ENCODE measurements at places on chromosomes 3 and 15.

DNA sequence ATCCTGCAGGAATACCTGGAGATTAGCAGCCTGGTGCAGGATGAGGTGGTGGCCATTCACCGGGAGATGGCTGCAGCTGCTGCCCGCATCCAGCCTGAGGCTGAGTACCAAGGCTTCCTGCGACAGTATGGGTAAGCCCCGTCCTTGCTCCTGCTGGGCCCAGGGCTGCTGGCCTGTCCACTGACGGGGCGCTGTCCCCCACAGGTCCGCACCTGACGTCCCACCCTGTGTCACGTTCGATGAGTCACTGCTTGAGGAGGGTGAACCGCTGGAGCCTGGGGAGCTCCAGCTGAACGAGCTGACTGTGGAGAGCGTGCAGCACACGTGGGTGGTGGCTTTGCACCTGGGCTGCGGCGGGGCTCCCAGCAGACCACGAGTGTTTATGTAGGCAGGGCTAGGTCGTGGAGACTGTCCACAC is 5.0 kb downstream of the FES start:
- no peak for DNase-seq

DNA sequence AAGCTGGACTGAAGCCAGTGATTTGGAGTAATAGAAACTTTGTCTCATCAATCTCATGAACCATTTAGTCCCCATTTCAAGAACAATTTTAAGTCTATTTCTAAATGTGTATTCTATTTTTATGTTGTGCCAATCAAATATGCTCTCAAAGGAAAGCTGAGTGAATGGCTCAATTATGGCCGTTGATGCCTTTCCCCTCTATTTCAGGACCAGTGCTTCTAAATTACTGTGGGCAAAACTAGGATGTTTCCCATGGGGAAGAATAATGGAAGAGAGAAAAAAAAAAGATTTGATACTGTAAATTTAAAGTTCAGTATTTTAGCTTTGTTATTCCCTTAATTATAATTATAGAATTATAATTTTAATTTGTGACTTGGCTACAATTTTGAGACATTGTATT is 110.1 kb downstream of the CADM2 start:
- no peak for DNase-seq

DNA sequence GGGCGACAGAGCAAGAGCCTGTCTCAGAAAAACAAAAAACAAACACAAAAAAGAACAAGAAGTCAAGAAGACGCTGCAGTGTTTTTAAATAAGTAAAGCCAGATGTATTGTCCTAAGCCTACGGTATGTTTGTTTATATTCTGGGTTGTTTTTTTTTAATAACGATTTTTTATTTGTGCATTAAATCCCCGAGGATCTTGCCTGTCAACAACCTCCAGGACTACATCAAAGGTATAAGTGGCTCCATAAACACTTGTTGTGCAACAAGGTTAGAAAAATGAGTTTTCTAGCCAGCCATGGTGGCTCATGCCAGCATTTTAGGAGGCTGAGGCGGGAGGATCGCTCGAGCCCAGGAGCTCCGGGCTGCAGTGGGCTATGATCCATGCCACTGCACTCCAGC is 26.1 kb downstream of the ITGB5 start:
- DNase-seq = no peak

- DNase-seq = no peak
These were observed 372.3 kb upstream of the IL12A start for GRCh38 chr3:159616234-159616825.

- DNase-seq = no peak
These were observed 254.1 kb upstream of the ZNF717 start for GRCh38 chr3:76039431-76039830.

- DNase-seq = peak; percentile 15
These were observed 49.9 kb upstream of the IGSF11 start for GRCh38 chr3:119084371-119085069.

DNA sequence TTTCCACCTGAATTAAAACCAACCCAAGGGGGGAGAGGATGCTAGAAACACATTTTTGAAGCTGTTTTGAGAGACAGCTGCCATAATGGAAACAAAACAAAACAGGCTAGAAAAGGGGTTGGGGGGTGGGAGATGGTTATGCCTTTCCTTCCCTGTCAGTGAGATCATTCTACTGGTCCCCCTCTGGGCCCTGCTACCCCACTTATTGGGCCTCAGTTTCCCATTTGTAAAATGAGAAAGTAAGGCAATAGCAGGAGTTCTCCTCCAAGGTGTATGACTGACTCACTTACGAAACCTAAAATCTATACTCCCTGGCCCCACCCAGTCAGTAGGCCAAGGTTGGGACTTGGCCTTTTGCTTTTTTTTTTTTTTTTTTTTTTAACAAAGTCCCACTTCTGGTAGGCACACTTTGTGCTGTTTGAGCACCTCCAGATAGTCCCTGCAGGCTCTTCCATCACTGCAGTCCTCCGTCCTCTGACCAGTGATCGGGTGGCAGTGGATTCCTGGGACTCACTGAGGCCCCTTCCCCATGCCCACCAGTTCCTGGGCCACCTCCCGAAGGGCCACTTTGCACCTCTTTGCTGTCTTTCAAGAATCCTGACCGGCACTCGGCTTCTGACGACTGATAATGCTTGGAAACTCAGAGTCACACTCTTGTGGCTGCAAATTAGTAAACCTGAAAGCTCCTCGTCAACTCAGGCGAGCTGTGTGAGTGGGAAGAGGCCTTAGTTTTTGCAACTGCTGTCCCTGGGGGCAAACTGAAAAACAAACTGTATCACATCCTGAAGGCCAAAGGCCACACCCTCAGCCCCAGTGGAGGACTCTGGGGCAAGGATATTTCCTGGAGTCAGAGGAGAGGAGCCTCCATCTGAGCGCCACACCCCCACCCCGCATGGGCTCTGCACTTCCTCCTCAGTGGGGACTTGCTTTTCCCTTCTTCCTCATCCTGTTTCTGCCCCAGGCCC is 6.7 kb upstream of the PSTPIP1 start:
- DNase-seq = no peak

- no peak for DNase-seq
These were observed 281.3 kb downstream of the FGF12 start for GRCh38 chr3:192445770-192446644.

DNA sequence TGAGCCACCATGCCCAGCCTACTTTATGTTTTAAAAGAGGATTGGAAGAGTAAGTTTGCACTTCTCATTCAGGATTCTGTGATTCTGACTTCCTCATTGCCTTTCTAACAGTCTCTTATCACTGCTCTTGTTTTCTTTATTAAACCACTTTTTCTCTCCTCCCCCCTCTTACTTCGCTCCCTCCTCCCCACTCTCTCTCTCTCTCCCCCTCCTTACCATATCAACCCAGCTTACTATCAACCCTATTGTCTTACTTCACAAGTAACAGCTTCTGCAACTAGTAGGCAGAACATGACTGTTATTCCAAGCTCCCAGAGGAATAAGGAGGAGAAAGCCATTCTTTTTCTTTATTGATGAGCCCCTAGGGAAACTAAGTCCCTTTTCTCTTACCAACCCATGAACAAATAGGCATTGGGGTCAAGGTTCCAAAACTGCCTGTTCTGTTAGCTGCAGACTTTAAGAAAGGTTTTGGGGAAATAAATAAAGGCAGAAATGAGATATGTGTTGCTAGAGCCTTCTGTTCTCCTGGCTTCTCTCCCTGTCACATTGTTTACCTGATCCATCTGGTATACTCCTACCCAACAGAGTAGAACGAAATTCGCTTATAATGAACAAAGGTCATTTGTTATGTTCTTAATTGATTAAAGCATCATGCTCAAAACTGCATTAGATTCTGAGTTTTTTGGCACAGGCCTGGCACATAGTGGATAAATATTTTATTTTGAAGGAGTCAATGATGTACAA is 56.4 kb upstream of the RASGRP1 start:
- no peak for DNase-seq

DNA sequence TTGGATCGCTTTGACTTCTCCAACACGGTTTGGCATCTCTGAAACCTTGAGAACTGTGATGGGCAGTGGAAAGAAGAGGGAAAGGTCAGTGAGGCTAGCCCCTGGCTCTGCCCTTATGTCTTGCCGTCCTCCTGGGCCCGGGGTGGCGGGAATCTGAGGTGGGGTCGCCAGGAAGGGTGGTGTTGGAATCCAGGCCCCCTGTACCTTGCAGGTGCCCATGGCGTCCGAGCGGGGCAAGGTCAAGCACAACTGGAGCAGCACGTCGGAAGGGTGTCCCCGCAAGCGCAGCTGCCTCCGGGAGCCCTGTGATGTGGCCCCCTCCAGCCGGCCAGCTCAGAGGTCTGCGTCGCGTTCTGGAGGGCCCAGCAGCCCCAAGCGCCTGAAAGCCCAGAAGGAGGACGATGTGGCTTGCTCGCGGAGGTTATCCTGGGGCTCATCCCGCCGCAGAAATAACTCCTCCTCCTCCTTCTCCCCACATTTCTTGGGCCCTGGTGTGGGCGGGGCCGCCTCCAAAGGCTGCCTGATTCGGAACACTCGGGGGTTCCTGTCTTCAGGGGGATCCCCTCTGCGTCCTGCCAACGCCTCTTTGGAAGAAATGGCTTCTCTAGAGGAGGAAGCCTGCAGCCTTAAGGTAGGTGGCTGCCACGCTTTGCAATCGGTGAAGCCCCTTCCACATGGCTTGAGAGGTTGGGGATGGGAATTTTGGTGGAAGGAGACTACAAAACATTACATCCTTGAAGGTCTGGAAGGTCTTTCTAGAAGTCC is 907 bp downstream of the TATDN2 start:
- no peak for DNase-seq

GRCh38 chr15:78040653-78041244 is 36.8 kb downstream of the TBC1D2B start:
- no peak for DNase-seq

- DNase-seq = peak; percentile 63
These were observed at the start of the genes BTD and HACL1 for GRCh38 chr3:15601399-15602145. TSS of gene BTD (plus strand) at chr3:15601745. CDS start at chr3:15635440, 33,695 bp downstream. TSS of gene HACL1 (minus strand) at chr3:15601569. CDS start at chr3:15601463, 106 bp downstream.

- DNase-seq = peak; percentile 28
These were observed 395.2 kb upstream of the TPM1 start for GRCh38 chr15:62647202-62647842.

DNA sequence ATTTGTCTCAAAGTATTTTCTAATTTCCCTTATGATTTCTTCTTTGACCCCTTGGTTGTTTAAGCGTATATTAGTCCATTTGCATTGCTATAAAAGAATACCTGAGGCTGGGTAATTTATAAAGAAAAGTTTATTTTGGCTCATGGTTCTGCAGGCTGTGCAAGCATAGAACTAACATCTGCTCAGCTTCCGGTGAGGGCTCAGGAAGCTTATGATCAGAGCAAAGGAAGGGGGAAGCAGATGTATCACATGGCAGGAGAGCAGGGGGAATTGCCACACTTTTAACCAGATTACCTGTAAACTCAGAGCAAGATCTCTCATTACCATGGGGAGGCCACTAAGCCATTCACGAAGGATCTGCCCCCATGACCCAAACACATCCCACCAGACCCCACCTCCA is 148.2 kb downstream of the PDE8A start:
- no peak for DNase-seq

- no peak for DNase-seq
These were observed 149.1 kb upstream of the CD96 start for GRCh38 chr3:111392894-111393398.

DNA sequence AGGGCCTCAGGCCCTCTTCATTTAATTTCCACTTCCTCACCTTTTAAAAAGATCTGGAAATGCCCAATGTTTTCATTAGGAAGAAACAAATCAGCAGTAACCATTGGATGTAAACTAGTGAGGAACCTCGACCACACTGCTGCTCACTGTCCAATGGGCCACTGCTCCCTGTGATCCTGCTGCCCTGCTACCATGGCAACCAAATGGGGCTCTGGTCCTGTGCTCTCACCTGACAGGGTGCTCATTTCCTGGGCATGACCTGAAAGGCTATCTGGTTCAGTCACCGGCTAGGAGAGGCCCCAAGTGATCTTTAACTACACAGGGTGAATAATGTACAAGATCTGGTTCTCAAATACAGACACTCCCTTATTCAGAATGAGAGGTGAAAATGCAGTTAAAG is 54.6 kb downstream of the ARHGEF3 start:
- DNase-seq = no peak

DNA sequence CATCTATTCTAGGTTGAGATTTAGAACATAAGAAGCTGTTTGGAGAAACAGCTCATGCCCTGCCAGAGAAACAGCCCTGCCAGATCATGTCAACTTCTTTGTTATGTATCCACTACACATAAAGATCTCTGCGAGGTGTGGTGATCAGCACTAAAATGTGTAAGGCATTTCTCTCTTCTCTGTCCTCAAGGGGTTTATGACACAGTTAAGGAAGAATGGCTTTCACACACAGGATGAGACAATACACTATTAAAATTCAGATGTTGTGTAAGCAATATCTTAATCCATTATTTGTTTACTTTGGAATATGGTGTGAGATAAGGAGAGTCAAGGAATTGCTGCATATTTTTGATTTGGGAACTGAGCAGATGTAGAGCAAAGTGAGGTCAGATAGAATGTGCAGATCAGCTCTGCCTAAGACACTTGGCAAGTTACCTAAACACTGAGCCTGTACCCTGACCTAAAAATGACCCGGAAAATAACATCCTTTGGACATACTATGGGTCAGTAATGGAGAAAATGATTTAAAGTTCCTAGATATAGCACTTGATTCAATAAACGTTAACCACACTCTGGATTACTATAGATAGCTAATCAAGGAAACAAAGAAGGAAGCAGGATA is 434.7 kb upstream of the PDZRN3 start:
- DNase-seq = no peak

DNA sequence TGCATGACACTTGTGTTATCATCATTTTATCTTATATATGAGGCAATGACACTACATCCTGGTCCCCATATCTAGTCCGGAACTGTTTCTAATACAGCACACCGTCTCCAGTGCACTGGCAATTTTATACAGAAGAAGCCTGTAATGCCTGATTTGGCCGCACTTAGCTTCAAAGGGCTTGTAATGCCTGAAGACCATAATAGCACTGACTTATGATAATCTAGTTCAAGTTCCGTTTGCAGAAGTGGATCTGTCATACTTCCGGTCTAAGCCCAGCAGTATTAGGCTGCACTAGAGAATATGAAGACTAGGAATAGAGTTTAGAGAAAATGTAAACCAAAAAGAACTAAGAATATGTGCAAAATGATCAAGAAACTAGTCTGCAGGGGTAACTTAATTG is 1.3 kb downstream of the BNIP2 start:
- DNase-seq = no peak

GRCh38 chr3:60826511-60826910 is 424.7 kb downstream of the FHIT start:
- no peak for DNase-seq

GRCh38 chr3:50635066-50635465 is 18.1 kb downstream of the MAPKAPK3 start:
- no peak for DNase-seq
